ENCODE measurements at places on chromosomes 1 and 21.

DNA sequence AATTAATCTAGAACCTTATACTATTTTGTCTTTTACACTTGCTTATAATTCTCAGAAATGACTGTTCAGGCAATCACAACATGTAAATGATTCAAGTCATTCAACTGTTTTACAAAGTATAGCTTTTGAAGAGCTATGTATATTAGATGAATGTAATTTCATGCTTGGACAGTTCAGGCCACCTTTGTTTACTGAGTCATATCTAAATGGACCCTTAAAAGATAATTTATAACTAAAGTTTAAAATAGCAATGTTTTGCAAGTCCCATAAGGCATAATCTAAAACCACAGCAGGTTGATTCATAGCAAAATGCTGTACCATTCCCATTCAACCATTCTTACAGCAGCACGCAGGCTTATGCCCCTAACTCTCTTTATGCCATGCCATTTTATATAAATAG is 64.8 kb downstream of the PIK3R3 start:
- DNase-seq = no peak

DNA sequence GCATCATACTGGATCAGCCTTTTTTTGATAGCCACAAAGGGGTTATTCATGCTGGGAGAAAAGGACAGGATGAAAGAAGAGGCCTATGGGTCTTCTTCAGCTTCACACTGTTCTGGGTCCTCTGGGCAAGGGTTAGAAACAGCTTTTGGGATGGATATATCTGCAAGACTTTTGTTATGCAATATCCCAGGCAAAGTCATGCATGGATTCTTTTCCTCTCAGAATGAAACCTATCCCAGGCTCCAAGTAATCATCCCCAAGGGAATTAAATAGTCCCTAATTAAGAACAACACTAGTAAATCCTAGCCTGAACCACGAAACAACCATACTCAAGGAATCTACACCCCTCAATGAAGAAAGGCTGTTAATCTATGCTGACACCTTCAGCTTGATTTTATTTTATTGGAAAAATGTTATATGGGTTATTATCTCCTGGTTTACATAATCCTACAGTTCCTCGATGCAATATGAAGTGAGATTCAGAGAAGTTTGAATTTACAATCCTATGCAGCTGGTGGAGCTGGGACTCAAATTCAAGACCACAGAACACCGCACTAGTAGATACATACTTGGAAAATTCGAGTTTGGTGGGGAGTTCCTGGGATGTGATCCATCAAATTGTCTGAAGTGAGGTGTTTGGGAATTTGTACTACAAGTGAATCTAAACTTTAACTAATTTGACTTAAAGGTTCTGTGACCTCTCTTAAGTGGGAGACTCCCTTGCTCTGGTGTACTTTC is 338.6 kb downstream of the TBX15 start:
- DNase-seq = no peak

DNA sequence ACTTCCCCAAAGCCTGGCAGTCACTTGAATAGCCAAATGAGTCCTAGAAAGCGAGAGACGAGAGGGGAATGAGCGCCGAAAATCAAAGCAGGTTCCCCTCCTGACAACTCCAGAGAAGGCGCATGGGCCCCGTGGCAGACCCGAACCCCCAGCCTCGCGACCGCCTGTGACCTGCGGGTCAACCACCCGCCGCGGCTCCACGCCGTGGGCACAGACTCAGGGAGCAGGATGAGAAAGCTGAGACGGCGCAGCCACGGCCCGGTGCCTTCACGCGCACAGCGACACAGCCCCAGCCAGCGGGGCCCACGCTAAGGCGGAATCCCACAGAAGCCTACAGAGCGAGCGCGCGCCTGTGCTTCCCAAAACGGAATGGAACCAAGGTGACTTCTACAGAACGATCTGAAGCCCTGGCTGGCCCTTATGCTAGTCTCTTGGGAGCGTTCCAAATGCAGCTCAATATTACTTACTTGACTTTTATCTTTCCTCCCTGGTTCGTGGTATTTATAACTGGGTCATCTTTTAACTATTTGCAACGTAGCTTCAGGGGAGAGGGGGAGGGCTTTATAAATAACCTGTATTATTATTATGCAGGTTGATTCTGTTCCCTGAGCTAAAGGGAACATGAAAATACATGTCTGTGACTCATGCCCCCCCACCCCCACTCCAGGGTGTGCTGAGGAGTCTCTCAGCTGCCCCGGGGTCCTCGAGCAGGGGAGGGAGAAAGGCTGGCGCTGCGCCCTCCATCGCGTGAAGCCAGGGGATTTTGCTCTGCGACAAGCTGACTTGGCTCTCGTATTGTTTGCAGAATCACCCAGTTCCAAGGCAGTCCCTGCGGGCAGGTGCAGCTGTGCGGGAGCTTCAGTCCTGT is 1.7 kb downstream of the TSPEAR start:
- peak; percentile 50 for DNase-seq

GRCh38 chr1:179077396-179077795 is 4.5 kb upstream of the TOR3A start:
- no peak for DNase-seq

DNA sequence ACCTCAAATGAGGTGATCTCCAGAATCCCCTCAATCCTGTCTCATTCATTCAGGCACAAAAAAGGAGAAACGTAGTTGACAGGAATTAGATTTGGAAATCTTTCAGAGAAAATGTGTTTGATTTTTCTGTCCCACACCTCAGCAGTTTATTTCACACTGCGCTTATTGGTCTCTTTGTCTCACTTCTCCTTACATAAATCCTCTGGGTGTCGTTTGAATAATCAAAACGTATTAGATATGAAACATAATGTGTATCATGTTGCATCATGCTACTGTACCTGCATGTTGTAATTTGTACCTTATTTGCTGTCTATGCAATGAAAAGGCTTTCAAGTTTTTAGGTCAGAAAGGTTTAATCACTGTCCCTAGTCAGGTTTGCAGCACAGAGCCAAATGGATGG is 255.7 kb downstream of the DISC1 start:
- no peak for DNase-seq

DNA sequence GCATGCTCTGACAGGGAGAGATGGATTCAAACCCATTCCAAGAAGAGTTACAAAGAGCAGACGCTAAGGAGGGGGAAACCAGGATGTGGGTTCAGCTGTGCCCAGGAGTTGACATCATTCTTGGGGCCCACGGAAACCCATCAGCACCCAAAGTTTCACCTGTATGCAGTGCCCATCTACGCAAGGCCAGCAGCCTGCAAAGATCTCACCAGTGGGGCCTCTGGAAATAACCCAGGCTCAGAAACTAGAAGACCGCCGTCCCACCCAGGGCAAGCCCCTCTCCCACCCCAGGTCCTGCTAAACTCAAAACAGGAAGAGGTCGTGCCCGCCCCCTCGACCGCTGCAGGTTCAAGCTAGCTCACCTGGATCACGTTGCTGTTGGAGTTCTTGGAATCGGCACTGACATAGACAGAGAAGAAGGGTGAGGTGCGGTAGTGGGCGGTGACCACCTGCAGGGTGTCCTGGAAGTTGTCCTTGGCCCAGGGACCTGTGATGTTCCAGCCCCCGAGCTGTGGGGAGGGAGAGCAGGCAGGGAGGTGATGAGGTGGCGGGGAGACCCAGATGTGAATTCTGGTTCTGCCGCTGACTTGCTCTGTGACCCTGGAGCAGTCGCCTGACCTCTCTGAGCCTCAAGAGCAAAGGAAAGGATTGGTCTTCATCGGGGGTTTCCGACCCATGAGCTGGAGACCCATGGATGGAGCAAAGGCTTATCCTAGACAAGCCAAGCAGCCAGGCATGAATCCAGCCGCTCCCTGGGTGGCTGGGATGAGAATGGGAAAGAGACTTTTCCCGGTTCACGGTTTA is 31.7 kb downstream of the ECE1 start:
- no peak for DNase-seq

GRCh38 chr1:230507666-230508402 is 81.7 kb upstream of the PGBD5 start:
- no peak for DNase-seq

GRCh38 chr1:43653339-43653738 is 3.4 kb downstream of the KDM4A start:
- DNase-seq = no peak

GRCh38 chr21:37873655-37874054 is 42.6 kb downstream of the KCNJ6 start:
- DNase-seq = no peak

DNA sequence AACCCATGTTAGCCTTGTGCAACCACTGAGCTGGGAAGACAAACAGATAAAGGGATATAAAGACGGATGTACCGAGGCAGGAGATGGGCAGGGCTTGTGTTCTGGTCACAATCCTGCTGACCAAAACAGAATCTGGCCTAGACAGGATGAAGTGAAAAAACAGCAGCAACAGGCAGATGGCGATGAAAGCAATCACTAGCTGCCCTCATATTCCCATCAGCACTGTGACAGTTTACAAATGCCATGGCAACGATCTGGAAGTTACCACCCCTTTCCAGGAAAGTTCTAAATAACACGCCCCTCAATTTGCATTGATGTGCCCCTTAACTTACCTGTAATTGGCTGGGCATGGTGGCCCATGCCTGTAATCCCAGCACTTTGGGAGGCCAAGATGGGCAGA is 40.6 kb upstream of the CD46 start:
- no peak for DNase-seq

DNA sequence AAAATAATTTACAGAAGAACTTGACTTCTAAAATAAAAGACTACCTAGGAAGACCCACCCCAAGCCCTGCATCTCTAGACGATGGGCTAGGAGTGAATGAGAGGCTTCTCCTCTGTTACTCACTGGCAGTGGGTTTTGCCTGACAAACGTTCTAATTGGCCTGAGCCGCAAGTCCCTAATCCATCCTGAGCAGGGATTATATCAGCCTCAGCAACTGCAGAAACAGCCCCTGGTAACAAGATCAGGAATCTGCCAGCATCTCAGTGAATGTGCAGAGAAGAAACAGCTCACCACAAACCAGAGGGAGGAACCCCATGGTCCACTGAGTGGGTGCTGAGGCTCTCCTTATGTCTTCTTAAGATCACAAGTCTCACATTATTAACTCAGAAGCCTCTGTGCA is 240.6 kb downstream of the BRINP2 start:
- DNase-seq = no peak

- DNase-seq = no peak
Observed at GRCh38 chr1:154877370-154877974, 7.4 kb upstream of the KCNN3 start.

DNA sequence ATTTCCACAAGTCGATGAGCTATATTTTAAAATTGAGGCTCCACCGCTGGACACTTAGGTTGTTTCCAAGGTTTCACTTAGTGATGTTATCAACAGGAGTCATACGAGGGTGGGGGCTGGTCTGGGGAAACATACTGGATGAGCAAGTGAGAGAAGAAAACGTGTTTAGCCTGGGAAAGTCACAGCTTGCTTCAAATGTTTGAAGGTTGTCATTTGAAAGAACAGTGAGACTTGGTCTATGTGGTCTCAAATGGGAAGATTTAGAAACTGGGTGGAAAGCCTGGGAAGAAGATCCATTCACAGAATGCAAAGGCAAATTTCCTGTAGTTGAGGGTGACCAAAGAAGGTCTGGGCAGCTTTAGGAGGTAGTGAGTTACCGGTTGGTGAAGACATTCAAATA is 9.9 kb upstream of the DYRK1A start:
- no peak for DNase-seq

DNA sequence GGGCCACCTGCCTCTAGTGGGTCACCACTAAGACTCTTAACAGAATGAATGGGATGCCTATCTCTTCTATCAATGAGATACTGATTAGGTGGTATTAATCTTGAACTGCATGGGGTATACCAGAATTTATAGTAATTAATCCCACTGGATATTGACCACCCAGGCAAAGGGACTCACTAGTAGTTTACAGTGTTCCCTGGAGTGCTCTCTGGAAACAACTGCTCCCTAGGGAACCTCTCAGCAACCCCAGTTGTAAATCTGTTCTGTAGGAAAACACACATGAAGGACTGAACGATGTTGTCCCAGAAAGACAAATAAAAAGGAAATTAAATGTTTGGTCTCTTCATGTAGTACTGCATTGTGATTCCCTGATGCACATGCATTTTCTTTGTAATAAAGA is 430.5 kb downstream of the HLX start:
- DNase-seq = no peak

DNA sequence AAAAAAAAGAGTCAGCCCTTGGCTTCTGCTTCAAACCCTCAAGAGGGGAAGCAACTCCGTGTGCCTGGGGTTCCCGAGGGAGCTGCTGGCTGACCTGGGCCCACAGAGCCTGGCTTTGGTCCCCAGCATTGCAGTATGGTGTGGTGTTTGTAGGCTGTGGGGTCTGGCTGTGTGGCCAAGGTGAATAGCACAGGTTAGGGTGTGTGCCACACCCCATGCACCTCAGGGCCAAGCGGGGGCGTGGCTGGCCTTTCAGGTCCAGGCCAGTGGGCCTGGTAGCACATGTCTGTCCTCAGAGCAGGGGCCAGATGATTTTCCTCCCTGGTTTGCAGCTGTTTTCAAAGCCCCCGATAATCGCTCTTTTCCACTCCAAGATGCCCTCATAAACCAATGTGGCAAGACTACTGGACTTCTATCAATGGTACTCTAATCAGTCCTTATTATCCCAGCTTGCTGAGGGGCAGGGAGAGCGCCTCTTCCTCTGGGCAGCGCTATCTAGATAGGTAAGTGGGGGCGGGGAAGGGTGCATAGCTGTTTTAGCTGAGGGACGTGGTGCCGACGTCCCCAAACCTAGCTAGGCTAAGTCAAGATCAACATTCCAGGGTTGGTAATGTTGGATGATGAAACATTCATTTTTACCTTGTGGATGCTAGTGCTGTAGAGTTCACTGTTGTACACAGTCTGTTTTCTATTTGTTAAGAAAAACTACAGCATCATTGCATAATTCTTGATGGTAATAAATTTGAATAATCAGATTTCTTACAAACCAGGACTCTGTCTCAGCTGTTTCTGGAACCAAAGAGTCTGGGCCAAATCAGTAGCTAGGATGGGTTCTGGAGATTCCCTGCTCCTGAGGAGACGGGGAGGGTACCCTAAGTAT is 26.8 kb upstream of the KDM4A start:
- DNase-seq = no peak

Data from breast epithelium (tissue), 4 donors.